ENCODE measurements at places on chromosomes 11 and 22.

DNA sequence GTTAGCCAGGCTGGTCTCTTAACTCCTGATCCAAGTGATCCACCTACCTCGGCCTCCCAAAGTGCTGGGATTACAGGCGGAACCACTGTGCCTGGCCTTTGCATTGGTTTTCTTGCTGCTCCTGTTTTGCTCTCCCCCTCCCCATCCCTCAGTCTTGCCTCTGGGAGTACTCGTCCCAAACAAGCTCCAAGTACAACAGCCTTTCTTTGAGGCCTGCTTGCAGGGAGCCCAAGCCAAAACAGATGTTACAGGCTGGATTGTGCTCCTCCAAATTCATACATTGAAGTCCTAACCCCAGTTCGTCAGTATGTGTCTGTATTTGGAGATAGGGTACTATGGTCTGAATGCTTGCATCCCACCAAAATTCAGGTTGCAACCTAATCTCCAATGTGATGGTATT lies 8.6 kb downstream of the IGLL1 start:
- no peak for DNase-seq

DNA sequence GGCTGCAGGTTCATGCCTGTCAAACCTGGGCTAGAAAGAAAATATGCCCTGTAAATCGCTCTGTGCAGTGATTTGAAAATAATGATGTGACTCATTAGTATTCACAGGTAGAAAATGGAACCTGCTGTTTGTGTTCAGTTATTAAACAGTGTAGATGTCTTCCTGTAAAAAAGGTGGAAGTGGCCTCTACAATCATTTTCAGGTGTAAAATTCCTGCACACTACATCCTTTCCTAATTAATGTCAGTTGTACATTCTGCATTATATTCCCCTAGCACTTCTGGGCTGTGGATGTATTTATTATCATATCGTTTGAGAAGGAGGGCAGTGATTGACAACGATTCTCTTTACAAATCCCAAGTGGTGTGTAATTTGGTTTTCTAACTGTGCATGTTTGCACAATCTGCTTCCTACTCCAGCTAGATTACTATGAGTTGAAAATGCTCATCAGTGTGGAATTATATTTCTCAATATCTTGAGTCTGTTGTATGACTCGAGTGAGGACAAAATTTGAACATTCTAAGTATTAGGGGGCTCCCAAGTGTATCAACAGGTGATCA lies 454.0 kb upstream of the DDI1 start:
- DNase-seq: no peak

- no peak for DNase-seq
These were observed 804.9 kb downstream of the BRD1 start for GRCh38 chr22:49022816-49023160.

- no peak for DNase-seq
These were observed 192.1 kb upstream of the NCAM1 start for GRCh38 chr11:112769170-112769569.

GRCh38 chr11:132910011-132910760 lies 622.1 kb downstream of the OPCML start:
- DNase-seq: no peak

GRCh38 chr11:14054116-14055107 lies 91.9 kb downstream of the SPON1 start:
- DNase-seq: no peak

DNA sequence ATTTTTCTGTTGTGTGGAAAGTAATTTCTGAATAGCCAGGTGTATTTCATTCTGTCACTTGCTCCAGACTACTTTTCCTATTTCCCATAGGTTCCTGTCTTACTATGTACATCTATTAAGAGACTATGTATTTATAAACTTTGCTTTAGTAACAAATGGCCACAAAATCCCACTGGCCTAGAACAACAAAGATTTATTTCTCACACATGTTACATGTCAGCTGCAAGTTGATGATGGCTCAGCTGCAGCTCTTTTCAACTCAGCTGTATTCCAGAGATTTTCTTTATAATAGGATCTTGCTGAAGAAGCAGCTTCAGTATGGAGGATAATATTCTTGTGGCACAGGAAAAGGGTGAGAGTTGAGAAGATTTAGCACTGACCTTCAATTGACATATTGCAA lies 539.6 kb upstream of the LRRC4C start:
- no peak for DNase-seq

DNA sequence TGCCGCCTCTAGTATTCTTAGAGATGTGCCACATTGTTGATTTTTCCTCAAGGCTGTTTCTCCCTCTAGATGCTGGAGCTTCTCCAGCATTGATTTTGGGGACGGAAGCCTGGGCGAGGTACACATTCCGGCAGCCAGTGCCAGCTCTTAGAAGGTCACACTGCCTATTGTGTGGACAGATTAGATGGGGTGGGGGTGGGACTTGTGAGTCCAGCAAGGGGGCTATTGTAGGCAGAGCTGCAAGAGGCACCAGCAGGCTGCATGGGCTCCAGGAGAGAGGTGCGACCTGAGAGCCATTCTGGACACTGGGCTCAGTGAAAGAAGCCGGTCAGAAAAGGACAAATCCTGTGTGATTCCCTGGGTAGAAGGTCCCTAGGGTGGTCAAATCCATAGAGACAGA lies 12.4 kb downstream of the C11orf21 start:
- DNase-seq: no peak

DNA sequence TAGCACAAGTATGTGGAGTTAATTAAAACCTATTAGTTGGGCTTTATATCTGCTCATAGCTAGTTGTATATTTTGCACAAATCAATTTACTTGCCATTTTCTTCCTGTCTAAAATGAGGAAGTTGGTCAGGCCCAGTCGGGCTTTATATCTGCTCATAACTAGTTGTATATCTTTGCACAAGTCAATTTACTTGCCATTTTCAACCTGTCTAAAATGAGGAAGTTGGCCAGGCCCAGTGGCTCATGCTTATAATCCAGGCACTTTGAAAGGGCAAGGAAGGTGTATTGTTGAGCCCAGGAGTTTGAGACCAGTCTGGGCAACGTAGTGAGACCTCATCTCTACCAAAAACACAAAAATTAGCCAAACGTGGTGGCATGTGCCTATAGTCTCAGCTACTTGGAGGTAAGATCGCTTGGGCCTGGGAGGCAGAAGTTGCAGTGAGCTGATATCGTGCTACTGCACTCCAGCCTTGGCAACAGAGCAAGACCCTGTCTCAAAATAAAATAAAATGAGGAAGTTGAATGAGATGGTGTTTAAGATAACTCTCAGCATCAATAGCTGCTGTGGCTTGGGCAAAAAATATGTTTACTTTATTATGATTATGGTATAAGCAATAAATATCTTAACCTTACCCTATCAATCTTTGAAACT lies 1558.6 kb upstream of the RAG2 start:
- no peak for DNase-seq

- DNase-seq: no peak
These were observed 1155.9 kb downstream of the TBC1D22A start for GRCh38 chr22:47918276-47918921.

GRCh38 chr11:106520146-106520912 lies 442.9 kb downstream of the AASDHPPT start:
- DNase-seq: no peak

DNA sequence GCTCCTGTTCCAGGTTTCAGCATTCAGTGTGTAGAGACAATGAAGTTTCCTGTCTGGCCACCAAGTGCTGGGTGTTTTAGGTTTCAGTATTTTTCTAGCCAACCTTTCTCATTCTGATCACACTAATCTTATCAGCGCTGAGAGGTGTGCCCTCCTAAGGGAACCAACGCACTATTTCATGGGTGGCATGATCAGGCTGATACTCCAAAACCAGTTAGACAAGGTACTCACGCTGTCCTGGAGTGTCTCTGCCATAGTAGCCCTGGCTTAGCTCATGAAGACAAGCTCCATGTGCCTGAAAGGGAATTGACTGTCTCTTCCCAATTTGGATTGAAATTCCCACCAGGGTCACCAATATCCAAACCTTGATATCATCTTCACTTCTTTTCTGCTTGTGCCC lies 8.0 kb upstream of the RAB38 start:
- DNase-seq: no peak

DNA sequence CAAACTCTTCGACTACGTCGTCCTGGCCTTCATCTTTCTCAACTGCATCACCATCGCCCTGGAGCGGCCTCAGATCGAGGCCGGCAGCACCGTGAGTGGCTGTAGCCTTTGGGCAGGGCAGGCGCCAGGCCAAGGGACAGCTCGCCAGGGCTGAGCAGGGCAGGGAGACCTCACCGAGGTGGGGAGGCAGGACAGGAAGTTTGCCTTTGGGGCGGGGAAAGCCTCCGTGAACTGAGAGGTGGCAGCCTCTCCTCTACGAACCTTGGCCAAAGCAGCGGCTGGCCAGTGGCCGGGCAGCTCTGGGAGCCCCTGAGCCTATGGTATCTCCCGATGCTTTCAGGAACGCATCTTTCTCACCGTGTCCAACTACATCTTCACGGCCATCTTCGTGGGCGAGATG lies 93.2 kb downstream of the CACNA1I start:
- DNase-seq: no peak

DNA sequence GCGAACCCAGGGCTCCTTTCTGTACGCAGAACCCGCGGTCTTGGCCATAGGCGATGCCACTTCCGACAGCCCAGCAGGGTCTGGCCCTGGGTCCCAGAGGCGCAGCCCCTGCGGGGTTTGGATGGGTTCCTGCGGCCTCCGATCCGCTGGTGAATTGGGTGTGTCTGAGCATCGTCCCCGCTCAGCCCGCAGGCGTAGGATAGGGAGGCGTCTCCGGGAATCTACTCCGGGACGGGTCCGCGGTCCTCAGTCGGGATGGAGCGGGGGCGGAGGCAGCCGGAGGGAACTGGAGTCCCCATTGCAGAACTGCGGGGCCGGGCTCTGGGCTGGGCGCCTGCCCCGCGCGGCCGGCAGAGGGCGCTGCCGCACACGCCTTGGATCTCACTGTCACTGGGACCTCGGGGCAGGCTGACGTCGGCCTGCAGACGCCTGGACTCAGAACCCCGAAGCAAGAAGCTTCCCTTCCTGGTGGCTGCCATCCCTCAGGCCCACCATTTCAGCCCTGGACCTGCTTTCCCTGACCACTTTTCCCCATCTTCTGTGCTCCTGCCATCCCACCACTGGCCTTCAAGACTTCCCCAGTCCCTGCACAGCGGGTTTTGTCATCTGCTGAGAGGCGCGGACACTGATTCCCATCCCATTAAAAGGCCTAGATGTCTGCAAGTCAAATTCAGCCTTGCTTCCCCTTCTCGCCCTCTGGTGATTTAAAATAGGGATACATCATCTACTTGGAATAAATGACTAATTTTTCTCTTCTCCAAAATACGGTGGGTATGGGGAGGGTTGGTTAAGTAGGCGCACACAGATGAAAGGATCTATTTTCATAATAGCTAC lies 38.3 kb upstream of the CREB3L1 start:
- no peak for DNase-seq

GRCh38 chr11:91813263-91813662 lies 411.4 kb upstream of the FAT3 start:
- no peak for DNase-seq

DNA sequence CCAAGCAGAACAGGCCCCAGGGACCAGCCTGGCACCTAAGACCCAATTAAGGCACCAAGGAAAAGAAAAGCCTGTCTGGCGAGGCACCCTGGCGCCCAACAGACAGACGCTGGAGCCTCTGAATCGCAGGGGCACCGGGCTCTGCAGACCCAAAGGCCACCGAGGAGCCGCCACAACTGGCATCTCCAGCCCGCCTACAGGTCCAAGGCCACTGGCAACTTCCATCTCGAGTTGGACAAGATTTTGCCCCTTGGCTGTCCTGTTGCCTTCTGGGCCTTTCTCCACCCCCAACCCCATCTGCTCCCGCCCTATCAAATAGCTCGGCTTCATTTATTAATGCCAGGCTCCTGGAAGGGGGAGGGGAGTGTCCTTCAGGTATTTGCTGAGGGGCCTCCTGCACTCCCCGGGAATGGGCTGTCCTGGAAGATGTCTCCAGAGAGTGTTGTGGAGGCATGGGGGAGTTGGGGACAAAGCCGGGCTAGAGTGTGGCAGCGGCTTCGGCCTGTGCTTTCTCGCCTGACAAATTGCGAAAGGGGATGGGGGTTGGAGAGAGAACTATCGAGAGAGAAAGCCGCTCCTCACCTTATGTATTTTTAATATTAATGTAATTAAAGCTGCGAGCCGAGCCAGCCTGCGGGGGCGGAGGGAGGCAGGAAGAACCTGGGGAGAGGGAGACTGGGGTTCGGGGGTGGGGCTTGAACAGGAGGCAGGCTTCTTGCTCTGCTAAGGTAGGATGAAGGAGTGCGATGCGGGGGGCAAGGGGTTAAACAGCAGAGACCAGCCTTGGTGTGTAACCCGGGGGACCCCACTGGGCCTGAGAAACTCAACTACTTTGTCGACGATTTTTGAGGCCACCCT lies 2.0 kb downstream of the DSCAML1 start:
- DNase-seq: no peak

GRCh38 chr11:118885831-118886565 lies 2.3 kb downstream of the CXCR5 start:
- no peak for DNase-seq

- no peak for DNase-seq
These were observed 2.4 kb downstream of the C11orf96 start for GRCh38 chr11:43944761-43945311.

DNA sequence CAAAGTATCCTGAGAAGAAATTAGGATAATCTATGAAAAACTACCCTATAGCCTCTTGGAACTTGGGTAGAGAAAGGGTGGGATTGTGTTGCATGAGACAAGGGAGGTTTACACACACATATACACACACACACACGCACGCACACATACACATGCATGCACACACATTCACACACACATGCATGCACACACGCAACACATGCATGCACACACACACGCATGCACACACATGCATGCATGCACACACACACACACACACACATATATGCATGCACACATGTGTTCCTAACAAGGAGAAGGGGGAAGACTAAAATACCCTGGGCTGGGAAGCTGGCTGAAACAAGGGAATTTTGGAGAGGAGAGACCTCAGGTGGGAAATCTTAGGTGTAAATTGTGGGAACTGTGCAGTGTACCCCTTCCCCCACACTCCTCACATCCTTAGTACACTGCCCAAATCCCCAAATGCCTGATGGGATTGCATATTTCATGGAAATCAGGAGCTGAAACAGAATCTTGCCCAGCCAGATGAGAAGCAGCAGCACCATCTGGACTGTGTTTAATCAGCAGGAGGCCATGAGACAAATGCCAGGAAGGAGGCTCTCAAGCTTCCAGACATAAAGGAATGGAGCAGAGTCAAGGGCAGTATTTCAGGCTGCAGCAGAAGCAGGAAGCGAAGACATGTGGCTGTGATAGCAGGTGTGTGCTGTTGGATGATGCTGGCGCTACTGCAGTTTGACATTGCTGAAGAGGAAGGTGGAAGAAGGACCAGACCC lies 14.6 kb upstream of the POLD3 start:
- DNase-seq: peak; percentile 54

- DNase-seq: no peak
These were observed 193.3 kb downstream of the TRPC6 start for GRCh38 chr11:101390539-101390938.

- no peak for DNase-seq
These were observed 116.8 kb downstream of the RRAS2 start for GRCh38 chr11:14242187-14242586.

GRCh38 chr22:43884600-43885318 lies 7.1 kb downstream of the PNPLA5 start:
- no peak for DNase-seq

GRCh38 chr11:71379701-71380100 lies 68.5 kb downstream of the DHCR7 start:
- DNase-seq: peak; percentile 90

- no peak for DNase-seq
These were observed 20.4 kb downstream of the ZNRF3 start for GRCh38 chr22:28903729-28904128.

GRCh38 chr11:34034053-34034452 lies 17.5 kb upstream of the CAPRIN1 start:
- DNase-seq: no peak
